ENCODE measurements at places on chromosomes 4 and X.

GRCh38 chr4:22522206-22522605 is 6.3 kb upstream of the ADGRA3 start:
- DNase-seq: no peak

GRCh38 chr4:137283737-137284136 is 248.6 kb downstream of the PCDH18 start:
- no peak for DNase-seq

GRCh38 chr4:10181745-10182445 is 65.3 kb upstream of the WDR1 start:
- no peak for DNase-seq

DNA sequence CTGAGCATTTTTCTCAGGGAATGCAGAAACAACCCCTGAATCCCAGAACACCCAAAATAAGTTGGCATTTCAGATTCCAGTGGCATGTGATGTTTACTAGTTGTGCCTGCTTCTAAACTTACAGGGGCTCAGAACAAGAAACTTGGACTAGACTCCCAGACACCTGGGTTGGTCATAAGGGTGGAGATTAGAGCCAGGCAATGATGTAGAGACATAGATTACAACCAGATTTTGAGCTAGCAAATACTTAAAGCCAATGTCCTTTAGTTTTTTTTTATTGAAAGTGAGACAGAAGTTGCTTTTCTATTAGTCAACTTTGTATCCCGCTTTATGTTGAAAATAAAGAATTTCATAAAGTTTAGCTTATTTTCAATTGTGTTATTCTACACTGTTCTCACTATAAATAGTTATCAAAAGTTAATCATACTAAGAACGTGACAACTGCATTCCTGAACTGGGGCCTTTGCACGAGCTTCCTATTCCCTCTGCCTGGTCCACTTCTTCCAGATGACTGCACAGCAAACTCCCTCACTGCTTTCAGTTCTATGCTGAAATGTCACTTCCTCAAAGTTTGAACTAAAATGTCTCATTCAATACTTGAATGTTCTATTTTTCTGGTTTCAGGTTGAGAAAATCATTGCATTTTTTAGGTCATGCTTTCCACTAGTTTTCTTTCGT is 224.7 kb upstream of the PPP1R2C start:
- peak; percentile 0 for DNase-seq

DNA sequence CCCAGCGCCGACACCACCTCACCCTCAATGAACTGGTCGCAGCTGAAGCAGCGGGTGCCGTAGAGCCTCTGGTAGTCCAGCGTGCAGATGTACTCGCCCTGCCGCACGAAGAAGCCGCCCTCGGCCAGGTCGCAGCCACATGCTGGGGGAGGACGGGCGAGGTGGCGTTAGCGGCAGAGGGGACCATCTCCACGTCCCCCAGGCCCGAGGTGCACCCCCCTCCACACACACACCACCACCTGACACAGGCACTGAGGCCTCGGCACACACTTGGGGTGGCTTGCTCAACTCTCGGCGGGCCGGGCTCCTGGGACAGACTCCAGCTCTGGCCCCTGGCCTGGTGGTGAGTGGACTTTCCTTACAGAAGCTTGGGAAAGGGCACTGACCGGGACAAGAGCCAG is 61.5 kb downstream of the ABLIM2 start:
- peak; percentile 5 for DNase-seq

GRCh38 chrX:69319376-69319775 is 154.1 kb upstream of the PJA1 start:
- no peak for DNase-seq

GRCh38 chrX:150690126-150690525 is 3.1 kb upstream of the MTMR1 start:
- no peak for DNase-seq

DNA sequence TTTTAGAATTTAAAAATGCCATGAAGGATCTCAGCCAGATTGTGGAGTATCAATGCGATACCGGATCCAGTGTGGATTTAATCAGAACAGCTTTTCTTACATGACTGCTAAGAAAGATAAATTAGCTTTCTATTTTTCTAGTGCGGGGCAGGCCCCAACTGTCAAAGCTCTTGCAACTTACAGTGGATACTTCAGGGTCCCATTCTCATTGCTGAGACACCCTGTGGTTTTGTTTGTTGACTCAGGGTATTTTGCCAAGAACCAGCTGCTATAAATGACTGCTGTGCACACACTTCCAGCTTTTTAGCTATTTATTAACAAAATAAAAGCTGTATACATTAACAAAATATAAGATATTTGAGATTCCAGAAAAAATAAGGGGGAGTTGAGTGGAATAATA is 166.4 kb downstream of the DCLK2 start:
- no peak for DNase-seq

- no peak for DNase-seq
These were observed 193.8 kb downstream of the ADAMTS3 start for GRCh38 chr4:72375073-72375736.

DNA sequence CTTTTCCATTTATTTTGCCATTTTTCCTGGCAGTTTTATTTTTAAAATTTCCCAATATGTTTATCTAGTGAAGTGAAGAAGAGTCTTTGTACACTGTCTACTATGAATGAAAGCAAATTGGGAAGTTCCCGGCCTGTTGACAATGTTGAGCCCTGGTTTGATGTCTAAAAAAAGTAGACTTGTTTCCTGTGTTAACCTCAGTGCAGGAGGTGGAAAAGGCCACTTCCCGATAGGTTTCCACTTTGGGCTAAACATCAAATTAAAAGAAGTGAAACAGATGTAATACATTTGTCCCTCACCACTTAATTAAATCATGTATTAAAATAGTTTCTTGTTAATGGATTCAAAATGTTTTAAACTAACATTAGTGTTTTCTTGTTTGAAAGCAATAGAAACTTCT is 30.0 kb downstream of the BBS12 start:
- peak; percentile 35 for DNase-seq

- DNase-seq: no peak
These were observed 20.4 kb downstream of the TENM3 start for GRCh38 chr4:182263562-182263961.

GRCh38 chr4:123398853-123399626 is 2.4 kb downstream of the SPRY1 start:
- peak; percentile 31 for DNase-seq

- DNase-seq: no peak
These were observed 1.2 kb upstream of the SLC7A11 start for GRCh38 chr4:138243369-138243768.

DNA sequence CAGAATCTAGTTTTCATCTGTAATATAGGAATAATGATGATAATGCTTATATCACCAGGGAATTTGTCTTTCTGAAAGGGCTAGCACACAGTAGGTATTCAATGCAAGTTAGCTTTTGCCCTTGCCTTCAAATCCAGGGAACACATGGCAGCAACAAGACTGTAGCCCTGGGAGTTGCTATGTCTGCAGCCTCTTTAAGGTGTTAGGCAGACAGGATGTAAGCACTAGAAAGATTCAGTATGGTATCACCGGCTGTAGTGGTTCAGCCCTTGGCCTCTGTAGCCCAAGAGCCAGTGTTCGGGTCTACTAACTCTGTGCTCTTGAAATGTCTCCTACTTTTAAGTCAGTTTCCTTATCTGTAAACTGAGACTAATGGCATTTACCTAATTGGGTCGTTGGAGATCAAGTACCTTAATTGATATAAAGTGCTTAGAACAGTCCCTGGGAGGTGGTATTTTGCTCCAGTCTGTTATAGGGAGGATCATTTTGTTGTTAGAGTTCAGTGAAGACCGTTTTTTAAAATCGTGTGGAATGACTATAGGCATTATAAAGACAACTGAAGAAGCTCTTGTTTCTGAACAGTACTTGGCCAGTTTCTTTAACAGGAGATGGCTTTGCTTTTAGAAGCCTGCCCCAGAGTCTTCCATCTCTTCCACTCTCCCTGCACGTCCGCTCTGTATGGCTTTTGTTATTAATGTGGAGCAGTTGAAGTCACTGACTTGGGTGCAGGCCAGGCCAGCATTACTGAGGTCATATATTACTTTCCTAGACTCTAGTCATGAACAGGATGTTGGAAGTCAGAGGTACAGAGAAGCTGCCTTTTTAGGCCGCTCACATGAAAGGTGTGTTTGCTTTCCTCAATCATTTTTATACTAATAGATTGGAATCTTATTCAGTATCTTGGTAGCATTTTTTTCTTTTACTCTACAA is 44.8 kb downstream of the GAB1 start:
- peak; percentile 51 for DNase-seq

- DNase-seq: no peak
These were observed 57.5 kb upstream of the WDR1 start for GRCh38 chr4:10173754-10174749.

DNA sequence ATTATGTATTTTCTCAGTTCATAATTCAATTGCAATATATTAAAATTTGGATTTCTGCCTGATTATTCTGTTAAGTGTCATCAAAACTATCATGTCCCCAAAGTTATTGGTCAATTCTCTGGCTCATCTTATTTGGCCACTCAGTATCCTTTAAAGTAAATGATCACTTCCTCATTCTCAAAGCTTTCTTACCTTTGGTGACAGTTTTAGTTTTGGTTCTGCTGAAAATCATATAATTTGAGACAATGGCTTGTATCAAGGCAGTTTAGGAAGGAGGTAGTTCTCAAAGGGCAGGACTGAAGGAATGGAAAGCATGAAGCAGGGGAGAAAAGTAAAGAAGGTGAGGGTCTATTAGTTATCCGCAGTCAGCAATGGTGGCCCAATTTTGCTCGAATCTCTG is 1832.1 kb downstream of the ARAP2 start:
- no peak for DNase-seq

DNA sequence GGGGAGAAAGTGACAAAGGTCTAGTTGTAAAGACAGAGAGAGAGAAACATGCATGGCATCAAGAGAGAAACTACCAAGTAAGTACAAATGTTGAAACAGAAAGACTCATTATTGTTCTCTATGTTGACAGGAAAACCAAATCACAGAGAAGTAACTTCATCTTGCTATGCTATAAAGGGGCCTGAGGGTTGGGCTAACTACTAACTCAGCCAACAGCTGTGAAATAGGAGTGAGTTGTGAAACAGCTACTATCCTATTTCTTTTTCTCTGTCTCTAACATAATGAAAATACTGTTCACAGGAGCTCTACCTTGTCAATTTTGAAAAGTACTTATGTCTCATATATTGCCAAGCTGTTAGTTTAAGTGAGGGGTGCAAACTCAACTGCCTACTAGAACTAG is 65.0 kb downstream of the MTMR8 start:
- no peak for DNase-seq

GRCh38 chr4:148126825-148127224 is 315.4 kb downstream of the NR3C2 start:
- DNase-seq: no peak

DNA sequence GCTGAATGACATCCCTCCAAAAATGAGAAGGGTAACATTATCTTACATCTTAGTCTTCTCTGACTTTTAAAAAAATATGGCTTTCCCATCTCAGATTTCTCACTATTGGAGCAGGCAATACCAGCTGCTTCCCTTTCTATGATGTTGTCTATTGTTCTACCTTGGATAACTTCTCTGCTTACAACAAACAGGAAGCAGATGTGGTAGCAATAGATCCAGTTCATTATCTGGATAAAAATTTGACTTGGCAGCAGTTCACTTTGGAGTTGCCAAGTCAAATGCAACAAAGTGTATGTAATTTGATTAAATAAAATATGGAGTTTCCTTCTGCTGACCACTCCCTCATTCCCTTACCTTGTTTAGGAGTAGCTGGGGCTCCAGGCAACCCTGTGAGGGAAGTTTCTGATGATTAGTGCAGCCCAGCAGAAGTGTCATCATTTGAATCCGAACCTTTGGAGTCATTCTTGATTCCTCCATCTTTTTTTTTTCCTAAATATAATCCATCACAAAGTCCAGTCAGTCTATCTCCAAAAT is 72.0 kb upstream of the GPRIN3 start:
- DNase-seq: no peak

- DNase-seq: no peak
These were observed 535.3 kb upstream of the RPS6KA3 start for GRCh38 chrX:20802036-20802435.

DNA sequence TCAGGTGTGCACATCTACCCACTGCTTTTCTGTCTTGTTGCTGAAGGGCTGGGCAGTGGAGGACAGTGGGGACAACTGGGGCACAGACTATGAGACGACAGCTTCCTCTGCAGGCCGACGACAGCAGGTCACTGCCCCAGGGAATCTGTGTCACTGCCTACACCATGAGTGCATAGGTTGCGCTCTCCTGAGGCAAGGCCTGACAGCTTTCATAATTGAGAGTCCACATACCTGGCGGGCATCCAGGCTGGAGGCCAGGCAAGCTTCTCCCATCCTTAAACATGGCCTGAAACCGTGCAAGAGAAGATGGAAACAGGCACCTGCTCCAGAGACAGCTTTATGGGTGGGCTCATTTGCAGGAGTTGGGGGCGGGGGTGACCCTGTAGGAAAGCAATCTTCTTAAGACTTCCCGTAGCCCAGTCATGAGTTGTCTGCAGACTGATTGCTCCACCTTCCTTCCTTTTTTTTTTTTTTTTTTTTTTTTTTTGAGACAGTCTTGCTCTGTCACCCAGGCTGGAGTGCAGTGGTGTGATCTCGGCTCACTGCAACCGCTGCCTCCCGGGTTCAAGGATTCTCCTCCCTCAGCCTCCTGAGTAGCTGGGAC is 2.9 kb downstream of the ANOS1 start:
- no peak for DNase-seq

- no peak for DNase-seq
These were observed 444.3 kb upstream of the GRIA3 start for GRCh38 chrX:122739770-122740169.

- no peak for DNase-seq
These were observed 158.3 kb downstream of the AFAP1 start for GRCh38 chr4:7781366-7781765.

- DNase-seq: no peak
These were observed 332.0 kb downstream of the PCDH18 start for GRCh38 chr4:137200322-137200721.

GRCh38 chr4:65498606-65499005 is 171.7 kb downstream of the EPHA5 start:
- no peak for DNase-seq

DNA sequence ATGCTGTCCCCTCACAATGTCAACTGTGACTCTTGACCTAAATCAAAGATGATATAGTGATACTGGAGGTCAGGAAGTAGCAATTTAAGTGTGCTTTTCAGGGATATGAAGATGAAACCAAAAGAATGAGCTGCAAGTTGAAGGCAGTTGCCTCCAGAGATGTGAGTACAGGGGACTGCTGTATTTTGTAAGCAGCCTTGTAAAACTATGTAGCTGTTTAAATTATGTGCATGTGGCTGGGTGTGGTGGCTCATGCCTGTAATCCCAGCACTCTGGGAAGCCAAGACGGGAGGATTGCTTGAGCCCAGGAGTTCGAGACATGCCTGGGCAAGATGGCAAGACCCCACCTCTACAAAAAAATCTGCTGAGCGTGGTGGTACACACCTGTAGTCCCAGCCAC is 15.1 kb upstream of the TNIP2 start:
- no peak for DNase-seq

GRCh38 chrX:13864264-13864663 is 47.4 kb upstream of the GPM6B start:
- DNase-seq: no peak

DNA sequence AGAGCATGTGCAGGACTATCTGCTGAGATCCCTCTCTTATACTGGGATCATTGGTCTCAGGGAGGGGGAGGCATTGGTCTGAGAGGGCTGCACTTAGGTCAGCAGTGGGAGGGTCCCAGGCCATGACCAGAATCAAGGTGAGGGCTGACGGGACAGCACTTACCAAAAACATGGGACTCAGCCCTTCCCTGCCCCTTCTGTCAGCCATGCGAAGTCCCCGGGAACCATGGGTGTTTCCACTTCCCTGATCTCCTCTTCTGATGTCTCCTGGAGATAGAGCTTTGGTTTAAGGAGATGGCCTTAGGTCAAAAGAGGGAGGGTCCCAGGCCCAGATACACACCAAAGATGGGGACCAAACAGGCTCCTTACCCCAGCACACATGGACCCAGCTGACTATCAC is 12.9 kb upstream of the HSFX1 start:
- no peak for DNase-seq
